ENCODE measurements at places on chromosomes 5 and 9. TPM values are rescaled to one million over a fixed set of nuclear protein-coding genes. Genes with fewer than 3 reads are reported as not detected.
A peak's percentile ranks its signal among the peaks of the same experiment; 100 is the strongest.

The OBP2B gene
- not detected for total RNA-seq

The PLAA gene
- total RNA-seq: 24.7 TPM

The NR6A1 gene
- 4.0 TPM for total RNA-seq

The TMOD1 gene
- total RNA-seq: 2.4 TPM

The ANKS6 gene
- 25.8 TPM for total RNA-seq

The FOXE1 gene
- 0.06 TPM for total RNA-seq

The IL11RA gene
- 14.5 TPM for total RNA-seq

DNA sequence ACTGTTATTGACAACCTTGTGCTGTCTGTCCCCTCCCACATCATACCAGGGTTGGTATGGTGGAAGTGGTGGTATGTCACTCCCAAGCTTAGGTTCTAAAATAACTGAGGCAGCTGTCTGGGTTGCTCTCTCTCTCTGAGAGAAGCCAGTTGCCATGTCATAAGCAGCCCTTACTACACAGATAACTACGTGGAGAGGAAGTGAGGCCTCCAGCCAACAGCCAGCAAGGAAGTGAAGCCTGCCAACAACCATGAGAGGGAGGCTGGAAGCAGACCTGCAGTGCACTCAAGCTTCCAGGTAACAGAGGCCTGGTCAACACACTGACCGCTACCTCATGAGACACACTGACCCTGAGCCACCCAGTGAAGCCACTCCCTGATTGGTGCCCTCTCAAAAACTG, 18.6 kb downstream of the CTNNAL1 start:
- peak; percentile 66 for DNase-seq

DNA sequence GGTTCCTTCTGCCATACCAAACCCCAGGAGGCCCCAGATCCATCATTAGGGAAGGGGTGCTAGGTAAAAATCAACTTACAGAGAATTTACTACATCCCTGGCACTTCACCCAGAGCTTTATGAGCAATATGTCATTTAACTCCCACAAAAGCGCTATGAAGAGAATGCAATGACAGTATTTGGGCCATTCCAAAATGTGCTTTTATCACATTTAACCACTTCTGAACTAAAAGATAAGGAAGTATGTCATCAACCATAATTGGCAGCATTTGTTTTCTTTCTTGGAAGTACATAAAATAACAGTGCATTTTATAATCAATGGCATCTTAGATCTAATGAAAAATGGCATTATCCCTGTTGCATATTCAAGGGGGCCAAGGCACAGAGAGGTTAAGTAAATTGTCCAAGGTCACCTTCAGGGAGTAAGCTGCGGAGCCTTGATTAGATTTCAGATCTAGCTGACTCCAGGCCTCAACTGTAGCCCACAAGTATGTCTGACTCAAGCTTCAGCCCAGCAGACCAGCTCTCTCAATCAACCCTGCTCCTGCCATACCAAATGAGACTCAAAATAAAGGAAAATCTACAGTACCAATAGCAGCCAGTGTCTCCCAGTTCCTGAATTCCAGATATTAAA, 16.5 kb downstream of the SH3TC2 start:
- no peak for DNase-seq

DNA sequence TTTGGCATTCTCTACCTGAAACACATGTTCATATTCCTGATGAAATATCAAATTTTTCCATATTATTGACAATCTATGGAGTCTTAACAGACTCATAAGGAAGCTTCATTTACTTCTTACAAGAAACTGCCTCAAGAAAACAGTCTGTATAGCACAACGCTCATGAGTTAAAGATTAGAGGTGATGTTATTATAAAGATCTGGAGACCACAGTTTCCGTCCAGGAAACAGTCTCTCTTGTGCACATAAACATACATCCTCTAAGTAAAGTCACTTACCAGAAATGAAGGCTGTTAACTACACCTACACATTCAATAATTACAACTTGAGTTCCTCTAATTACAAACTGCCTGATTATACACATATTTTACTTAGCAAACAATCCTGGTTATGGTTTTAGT, 86.9 kb downstream of the RAPGEF6 start:
- DNase-seq: no peak

DNA sequence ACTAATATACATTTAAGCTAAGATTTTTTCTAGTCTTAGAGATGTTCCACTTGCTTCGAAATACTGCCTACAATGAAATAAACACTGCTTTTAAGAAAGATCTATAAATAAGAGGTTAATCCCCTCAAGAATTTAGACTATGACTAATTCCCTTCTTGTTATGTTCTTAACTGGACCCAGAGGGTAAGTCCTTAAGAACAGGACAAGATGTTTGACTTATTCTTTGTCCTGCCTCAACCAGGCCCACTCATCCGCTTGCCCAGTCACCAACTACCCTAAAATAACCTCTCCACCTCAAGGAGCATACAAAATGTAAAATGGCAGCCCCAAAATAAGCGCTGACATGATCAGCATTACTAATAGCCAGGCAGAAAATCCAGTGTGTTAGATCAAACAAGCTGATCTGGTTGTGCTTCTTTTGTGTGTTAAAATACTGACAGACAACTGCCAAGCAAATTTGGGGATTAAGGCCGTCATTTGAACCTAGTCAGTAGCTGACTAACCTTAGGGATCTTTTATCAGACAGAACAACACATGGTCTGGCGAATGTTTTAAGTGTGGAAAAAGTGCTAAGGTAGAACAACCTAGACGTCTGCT, 93.7 kb upstream of the SMC5 start:
- no peak for DNase-seq

DNA sequence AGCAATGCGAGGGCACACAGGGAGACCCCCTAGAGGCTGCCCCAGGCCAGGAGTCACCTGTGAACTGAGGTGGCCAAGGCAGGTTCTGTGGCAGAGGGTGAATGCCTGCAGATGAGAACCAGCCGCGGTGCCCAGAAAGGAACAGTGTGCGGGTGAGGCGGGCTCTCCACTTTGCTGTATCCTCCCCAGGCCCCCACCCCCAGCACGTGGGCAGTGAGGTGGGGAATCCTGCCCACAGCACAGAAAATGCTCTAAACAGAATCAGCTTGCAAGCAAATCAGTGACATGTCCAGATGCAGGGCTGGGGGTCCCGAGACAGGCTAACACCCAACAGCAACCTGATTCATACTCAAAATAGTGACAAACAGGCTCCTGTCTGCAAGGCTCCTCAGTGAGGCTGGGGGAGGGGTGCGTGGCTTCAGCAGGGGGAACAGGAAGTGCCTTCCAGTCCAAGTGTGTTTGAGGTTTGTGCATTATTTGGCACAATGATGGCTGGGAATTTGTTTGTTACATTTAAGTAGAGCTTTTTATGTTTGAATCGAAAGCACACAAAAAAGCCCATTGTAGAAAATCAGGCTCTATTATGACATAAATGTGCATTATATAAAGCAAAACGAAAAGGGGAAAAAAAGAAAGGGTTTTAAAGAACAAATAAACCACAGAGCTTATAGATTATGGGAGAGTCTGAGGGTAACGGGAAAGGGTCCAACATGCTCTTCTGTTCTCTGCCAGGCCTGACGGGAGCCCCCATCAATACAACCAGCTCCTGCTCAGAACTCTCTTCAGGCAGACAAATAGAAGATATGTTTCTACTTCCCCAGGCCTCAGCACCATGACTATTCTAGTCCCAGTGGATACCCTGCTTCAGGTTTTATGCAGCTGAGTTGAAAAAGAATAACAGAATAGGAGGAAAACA, 201.3 kb downstream of the HSD17B3 start:
- DNase-seq: peak; percentile 92

- no peak for DNase-seq
These were observed 505.1 kb downstream of the TLR4 start for GRCh38 chr9:118209343-118209742.

Data from lung (tissue), 17 donors.